ENCODE measurements at places on chromosomes 7 and 10. TPM values are rescaled to one million over a fixed set of nuclear protein-coding genes. Genes with fewer than 3 reads are reported as not detected.

Gene PKD2L1
- total RNA-seq, result not detected

Gene SLF2
- total RNA-seq, result 36.7 TPM

Gene FGFR2
- 0.20 TPM for total RNA-seq

Gene NPY
- total RNA-seq, result not detected

Gene MIOS
- total RNA-seq, result 30.7 TPM

Gene SPDYE5
- total RNA-seq, result not detected

Gene AKR1C4
- not detected for total RNA-seq

Gene GJD4
- not detected for total RNA-seq

Gene ANKRD16
- total RNA-seq, result 5.9 TPM

Gene NEBL
- total RNA-seq, result 0.71 TPM

Gene BRAF
- total RNA-seq, result 12.5 TPM

Gene SRGN
- total RNA-seq, result 1,720 TPM

Gene AKR1D1
- not detected for total RNA-seq

Gene CPVL
- total RNA-seq, result not detected

Gene ACTL6B
- not detected for total RNA-seq

Gene RSU1
- total RNA-seq, result 85.6 TPM

Gene CALML3
- total RNA-seq, result not detected

Gene PLAC9
- total RNA-seq, result 5.3 TPM

Gene CALCR
- total RNA-seq, result not detected

Measured in pulmonary artery endothelial cell (primary cell).